Activated naive CD4-positive, alpha-beta T cell (primary cell): ENCODE measurements at places on chromosomes 7 and 10.

DNA sequence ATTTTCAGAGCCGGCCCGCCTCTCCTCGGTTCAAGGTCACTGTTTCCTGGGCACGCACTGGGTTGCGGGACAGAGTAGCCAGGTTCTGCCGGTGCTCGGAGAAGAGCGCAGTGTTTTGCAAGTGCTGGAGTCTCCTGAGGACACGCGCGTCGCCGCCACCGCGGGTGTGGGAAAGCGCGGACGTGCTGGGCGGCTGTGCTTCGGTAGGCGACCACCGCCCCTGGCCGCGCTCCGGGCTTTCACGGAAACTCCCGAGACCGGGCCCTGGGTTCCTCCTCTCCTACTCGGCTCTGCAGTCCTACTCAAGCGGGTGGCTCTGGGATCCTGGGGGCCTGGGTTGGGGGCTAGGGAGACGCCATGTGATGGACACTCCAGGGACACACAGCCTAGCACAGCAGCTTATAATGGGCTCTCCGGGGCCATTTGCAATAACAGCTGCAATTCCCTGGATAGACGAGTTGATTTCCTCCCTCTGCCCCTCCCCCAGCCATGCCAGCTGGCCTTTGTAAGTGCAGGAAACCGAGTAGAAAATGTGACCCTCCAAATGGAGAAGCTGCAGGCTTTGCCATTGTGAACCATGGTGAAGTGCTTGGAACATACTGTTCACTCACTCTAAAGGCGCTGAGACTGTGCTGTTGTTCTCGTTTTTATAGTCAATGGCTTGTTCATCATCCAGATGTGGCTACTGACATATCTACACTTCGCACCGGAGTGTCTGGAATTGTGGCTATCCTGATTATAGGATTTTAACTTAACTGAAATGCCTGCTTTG is 2.1 kb downstream of the FRAT1 start:
- DNase-seq, result no peak

GRCh38 chr7:26690135-26690805 is 174.1 kb downstream of the SKAP2 start:
- no peak for DNase-seq

DNA sequence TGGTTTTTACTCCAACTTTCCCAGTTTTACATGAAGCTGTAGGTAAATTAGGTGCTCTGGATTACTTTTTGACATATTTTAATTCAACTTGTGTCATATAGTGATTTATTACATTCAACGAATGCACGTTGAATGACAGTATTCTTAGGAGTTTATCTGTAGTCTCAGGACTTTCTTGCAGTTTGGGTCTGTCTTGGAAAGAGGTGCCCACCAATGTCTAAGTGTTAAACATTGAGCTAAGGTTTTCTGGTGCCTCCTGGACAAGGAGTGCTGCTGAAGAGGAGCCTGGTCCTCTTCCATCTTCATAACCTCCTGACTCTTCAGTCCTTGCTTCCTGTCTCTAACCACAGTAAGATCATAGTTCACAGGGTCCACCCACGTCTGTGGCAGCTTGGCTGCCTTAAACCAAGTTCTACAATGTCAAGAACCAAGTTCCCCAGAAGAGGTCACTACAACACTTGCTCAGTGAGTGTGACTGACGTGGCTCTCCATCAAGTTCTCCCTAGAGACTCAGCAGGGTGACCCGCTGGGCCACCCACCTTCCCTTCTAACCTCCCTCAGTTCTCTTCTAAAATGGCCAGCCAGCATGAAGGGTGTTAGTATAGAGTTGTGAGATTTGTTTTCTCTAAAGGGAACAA is 6.1 kb downstream of the NPY start:
- no peak for DNase-seq

DNA sequence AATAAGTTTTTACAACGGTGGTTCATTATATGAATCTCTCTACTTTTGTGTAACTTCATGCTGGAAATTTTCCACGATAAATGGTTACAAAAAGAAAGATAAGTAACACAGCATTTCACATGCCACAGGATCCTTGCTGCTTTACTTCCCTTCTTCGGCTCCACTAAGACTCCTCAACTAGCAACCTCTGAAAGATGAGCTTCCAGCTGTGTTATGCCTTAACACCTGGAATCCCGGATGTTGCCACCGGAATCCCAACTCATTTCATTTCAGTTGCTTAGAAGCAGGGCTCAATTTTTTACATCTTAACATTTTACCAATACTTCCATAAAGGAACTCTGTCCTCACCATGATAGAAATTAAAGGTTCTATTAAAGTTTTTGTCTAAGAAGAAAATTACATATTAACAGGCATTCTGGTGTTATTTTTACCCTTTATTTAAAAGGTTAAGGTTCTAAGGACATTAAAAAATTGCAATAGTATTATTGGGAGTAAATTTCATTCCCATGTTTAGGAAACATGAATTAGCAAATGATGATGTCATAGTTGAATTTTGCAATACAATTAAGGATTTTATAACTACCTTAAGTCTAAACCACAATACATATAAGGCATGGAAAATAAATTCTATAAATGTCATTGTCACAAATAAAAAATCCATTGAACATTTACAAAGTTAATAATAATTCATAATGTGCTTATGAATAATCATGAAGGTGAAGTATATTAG is 57.1 kb upstream of the IL6 start:
- DNase-seq, result no peak

GRCh38 chr10:3229815-3230214 is 57.2 kb upstream of the PITRM1 start:
- DNase-seq, result no peak

DNA sequence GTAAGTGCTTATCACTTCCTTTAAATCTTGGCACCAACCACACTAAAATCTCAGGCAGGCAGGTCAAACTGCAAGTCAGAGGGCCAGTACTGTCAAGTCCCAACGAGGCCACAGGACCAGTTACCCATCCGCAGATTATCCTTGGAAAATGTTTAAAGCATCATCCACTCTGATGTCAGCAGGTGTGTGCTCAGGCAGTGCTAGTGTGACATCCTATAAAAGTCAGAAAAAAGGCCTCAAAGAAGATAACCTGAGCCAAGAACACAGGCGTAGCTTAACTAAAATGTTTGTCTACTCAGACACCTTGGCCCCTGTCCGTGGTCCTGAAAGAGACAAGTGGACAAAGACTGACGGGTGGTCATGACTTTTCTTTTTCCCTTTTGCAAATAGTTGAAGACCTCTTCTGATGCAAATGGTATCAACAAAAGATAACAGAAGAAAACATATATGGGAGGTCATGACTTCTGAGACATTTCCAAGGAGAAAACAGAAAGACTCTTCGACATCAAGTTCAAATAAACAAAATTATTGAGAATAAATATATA is 309.3 kb downstream of the KCNMA1 start:
- no peak for DNase-seq

DNA sequence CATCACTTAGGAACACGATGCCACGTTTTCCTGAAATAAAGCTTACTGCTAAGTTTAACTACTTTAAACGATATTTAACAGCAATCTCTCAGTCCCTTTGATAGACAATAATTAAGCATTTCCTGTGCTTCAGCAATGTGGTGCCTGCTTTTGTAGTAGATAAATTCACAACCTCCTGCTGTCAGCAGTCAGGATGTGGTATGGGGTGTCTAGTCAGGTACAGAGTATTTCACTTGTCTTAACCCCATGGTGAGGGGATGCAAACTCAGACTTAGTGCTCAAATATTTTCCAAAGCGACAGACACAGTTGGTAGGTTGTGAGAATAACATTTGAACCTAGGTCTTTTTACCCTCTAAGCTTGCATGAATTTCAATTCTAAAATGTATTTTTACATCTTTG is 526.2 kb upstream of the PFKP start:
- no peak for DNase-seq

DNA sequence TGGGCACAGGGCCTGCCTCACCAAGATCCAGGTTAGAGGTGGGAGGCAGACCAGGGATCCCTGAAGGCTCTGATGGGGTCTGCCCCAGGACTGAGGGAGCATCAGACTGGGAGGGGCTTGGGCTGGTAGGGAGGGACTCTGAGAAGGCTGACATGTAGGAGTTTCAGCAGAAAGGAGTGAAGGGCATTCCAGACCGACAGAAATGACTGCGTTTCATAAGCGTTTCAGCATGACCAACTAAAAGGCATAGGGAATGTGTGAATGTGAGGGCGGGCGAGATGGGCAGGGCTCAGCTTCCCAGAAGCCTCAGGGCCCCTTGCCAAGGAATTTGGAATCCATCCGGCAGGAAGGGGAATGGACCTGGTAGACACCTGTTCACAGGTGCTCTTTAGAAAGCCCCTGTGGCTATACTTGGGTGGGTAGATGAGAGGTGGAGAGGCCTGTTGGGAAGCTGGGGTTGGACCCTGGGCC is 24.9 kb upstream of the SLC29A3 start:
- DNase-seq, result no peak

- no peak for DNase-seq
Measured at GRCh38 chr7:155167706-155168365, 97.7 kb downstream of the HTR5A start.

GRCh38 chr10:5297466-5297865 is 67.3 kb upstream of the UCN3 start:
- no peak for DNase-seq

- DNase-seq, result no peak
Measured at GRCh38 chr10:70914316-70914864, 26.0 kb upstream of the PCBD1 start.

GRCh38 chr10:35194471-35194870 is 67.8 kb downstream of the CREM start:
- no peak for DNase-seq

DNA sequence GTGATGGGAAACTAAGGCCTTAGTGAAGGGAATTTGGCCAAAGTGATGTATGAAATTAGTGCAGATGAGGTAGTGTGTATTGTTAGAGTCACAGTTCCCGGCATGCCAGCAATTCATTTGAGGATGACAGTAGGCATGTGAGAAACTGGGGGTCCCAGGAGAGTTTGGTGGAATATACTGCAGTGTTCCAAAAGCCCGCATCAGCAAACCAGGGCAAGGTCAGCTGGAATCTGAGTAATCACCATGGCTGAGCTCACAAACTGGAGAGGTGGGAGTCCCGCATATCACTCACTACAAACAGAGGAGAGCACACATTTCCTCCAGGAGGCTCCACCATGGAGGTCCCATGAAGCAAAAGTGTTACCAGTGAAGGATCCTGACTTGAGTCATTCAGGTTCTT is 740.7 kb downstream of the TNS3 start:
- no peak for DNase-seq
